ENCODE measurements at places on chromosomes 13 and 19.

DNA sequence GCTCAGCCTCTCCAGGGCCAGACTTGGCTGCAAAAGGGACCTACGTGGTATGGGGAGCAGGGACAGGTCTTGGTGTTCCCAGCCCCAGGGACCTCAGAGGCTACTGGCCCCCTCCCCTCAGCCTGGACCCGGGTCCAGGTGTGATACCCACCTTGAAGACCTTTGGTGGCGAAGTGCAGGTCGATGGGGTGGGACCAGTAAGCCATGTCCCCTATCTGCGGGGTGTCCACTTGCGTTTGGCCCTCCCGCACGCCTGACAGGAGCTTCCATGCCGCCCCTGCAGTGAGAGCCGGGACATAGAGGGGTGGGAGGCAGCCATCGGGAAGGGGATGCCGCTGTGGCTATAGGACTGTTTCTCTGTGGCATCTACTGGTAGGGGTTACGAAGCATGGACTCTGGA, 4.0 kb upstream of the TGFB1 start:
- no peak for DNase-seq

DNA sequence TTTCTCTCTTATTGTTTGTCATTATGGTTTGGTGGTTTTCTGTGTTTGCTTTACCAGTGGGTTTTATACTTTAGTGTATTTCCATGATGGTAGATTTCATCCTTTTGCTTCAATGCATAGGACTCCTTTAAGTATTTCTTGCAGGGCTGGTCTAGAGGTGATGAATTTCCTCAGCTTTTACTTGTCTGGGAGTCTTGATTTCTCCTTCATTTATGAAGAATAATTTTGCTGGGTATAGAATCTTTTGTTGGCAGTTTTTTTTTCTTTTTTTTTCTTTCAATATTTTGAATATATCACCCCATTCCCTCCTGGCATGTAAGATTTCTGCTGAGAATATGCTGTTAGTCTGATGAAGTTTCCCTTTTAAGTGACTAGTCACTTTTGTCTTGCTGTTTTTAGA, 19.8 kb downstream of the EEF1AKMT1 start:
- DNase-seq: no peak

- no peak for DNase-seq
Measured at GRCh38 chr13:36673352-36673751, 468 bp upstream of the SERTM1 start.

GRCh38 chr13:21657538-21657937, 13.3 kb upstream of the FGF9 start:
- peak; percentile 56 for DNase-seq

DNA sequence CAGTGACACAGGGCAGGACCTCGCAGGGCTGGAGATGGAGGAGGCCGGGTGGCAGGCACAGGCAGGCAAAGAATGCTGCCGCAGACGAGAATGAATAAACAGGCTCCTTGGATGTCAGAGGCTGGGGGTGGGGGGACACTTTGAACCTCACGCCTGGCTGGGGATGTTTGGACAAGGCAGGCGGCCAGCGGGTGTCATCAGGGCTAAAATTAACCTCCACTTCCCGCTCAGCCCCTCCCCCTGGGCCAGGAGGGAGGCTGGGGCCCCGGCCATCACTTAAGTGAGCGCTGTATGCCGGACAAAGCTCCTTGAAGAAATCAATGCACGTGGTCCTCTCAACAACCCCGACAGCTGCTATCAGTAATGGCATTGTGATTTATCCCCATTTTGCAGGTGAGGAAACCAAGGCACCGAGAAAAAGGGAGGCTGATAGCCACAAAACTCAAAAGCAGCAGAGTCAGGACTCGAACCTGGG, 10.3 kb upstream of the FUT5 start:
- DNase-seq: peak; percentile 66

GRCh38 chr13:91504216-91504615, 105.8 kb downstream of the GPC5 start:
- no peak for DNase-seq

DNA sequence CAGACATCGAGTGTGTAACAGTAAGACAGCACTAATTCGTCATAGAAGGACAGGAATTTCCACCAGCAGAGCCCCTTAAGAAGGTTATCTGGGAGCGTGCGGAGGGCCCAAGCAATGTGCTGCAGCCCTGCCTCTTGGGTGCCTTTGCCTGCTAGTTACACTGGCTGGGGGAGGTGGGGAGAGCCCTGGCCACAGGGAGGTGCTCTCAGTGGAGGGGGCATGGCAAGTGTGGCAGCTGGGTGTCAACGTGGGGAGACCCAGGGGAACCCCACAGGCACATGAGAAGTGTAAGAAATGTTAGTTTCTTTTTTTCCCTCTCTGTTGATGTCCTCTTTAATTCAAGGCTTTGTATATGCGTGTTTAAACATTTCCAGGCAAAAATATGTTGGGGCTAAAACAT, 50.9 kb upstream of the TMTC4 start:
- DNase-seq: no peak
